ENCODE measurements at places on chromosomes 1 and 21.
A peak's percentile ranks its signal among the peaks of the same experiment; 100 is the strongest.

DNA sequence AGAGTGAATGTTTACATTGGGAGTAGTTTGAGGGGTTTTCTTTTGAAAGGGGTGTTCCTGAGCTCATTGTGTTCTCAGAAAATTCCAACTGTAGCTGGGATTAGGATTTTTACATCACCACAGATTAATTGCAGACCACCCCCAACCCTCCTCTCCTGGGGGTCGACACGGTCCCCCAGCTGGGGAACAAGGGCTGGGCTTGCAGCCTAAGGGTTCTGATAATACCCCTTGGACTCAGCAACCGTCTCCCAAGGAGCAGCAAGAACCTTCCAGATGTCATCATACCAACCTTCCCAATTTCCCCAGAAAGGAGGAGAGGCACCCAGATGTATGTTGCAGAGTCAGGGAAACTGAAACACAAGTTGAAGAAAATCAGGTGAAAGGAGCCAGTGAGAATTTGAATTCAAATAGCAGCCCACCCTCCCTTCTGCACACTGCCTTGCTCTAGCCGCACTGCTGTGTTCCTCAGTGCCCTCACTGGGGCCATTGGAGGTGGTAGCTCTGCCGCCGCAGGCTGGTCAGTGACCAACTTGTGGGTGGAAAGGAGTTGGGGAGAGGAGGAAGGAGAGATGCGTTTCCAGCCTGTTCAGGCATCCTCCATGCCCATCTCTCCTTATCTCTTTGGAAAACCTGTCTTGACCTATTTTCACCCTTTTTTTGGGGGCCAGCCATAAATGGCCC lies 14.7 kb upstream of the IGFN1 start:
- DNase-seq = no peak

GRCh38 chr1:234848972-234849649 lies 239.1 kb upstream of the IRF2BP2 start:
- DNase-seq = peak; percentile 91

GRCh38 chr21:31586118-31586517 lies 73.4 kb upstream of the SOD1 start:
- DNase-seq = no peak

DNA sequence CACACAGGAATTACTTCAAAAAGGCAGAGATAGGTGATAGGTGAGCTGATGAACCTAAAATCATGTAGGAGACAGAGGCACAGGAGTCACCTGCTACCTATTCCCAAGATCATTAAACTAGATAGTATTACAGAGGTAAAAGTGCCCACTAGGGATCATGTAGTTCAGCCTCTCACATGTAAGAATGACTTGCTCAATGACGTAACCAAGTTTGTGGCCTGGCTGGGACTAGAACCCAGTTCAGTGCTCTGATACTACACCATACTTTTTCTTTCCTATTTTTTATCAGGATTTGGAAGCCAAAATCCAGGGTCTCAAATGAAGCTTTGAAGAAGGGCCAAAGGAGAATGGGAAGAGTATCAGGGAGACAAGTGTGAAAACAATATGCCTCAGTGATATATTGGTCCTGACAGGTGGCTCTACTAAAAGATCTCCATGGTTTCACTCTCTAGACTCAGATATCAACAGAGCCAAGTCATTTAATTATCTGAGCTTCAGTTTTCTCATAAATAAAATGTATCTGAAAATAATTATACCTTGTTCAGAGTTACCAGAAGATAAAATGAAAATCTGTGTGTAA lies 87.3 kb upstream of the SLFNL1 start:
- no peak for DNase-seq

- DNase-seq = no peak
Measured at GRCh38 chr1:40240390-40240789, 7.3 kb upstream of the TMCO2 start.

- no peak for DNase-seq
Measured at GRCh38 chr1:179337942-179338560, 27.7 kb upstream of the AXDND1 start.

DNA sequence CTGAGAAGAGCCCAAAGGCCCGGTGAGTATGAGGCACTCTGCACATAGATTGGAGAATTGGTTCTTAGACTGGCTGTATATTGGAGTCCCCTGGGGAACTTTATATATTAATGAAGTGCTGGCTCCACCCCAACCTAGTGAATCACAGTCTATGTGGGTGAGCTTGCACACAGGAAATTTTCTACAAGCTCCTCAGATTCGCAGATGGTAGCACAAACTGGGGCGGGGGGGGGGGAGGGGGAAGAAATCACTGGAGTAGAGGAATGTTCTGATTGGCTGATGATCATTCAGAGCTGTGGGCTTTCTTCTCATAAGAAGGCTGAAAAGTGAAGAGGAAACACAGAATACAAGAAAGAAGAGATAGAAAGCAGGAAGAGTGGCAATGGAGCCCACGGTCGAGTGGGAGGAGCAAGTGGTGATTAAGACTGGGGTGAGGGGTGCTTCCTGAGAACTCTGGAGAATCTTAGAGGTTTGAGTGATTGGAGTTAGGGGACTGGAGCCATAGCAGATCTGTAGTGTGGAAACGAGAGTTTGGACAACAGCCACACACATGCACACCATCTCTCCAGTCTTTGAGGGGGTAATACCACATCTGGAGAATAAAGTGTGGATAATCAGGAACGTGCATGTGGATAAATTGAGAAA lies 465.9 kb upstream of the DAB1 start:
- DNase-seq = no peak

GRCh38 chr1:93661829-93662474 lies 19.7 kb downstream of the BCAR3 start:
- peak; percentile 89 for DNase-seq

DNA sequence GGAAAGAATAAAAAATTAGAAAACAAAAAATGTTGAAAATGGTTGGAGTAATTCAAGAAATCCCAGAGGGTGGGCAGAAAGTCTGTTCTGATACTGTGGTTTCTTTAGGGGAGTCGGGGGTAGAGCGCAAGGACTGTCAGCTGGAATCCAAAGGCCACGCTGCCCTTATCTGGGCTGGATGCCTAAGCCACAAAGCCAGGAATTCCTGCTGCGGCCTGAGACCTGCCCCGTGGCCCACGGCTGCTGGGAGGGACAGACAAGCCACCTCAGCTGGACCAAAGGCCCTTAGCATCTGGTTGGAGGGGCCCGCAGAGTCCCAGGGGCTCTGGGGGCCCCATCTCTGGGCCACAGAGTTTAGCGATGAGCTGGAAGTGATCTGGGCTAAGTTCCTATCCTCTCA lies 60.2 kb downstream of the DMRTB1 start:
- DNase-seq = no peak

GRCh38 chr1:247373721-247374141 lies 42.1 kb upstream of the ZNF496 start:
- DNase-seq = no peak

DNA sequence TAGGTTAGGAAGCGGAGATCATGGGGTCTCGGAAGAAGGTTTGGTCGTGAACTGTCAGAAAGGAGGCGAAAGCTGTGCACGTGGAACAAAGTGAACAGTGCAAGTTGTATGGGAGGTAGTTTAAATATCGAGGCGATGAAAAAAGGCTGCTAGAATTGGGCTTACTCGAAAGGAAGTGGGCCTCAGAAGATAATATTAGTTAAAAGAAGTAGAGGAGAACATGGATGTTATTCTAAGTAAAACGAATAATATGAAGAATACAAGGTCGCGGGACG lies 571 bp downstream of the WDR3 start:
- DNase-seq = no peak

DNA sequence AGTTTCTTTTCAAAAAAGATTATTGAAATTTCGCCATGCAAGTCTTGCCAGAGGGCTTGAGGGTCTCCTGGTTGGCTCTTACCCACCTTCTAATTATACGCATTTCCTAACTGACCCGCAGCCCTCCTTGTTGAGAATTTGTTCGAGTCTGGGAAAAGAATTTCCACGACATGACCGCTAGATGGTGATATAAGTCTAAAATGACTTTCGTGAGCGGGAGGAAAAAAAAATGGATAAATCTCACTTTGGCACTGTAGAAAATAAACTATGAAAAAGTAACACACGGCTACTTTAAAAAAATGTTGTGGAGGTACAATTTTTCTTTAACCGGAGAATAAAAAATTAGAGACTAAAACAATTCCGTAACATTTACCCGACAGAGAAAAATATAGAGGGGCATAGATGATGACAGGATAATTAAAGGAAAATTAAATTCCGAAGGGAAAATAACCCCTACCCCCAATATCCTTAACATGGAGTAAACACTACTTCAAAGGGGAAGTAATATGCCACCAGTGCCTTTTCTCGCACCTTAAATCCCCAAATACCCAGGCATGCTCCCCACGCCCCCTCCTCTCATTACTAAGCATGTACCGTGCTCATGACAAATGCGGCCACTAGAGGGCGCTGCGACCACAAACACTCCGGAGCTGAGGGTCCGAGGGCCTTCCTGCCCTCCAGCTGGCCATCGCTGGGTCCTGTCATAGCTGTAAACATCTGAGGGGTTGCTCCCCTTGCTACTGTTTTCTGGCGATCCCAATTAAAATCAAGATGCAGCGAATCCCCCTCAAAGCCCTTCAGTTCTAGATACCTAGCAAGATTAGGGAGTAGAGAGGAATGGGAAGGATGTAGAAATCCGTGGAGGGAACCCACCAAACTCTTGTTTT lies 266.9 kb downstream of the ASTN1 start:
- peak; percentile 67 for DNase-seq

DNA sequence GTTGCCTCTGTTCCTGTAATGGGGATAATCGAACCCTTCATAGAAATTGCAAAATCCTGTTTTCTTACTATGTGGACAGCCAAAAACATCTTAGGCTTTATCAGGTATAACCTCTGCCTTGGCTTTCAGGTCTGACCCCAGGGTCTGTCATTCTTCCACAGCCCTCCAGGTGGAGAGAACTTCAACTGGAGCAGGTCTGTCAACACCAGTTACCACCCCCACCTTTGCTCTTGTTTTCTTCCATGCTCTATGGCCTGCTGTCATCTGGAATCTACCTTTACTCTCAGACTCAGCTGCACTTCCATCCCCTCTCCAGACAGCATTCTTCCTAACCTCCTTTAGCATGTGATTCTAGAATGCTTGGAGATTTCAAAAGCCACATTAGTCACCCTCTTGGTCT lies 10.4 kb upstream of the GJA9 start:
- DNase-seq = no peak

DNA sequence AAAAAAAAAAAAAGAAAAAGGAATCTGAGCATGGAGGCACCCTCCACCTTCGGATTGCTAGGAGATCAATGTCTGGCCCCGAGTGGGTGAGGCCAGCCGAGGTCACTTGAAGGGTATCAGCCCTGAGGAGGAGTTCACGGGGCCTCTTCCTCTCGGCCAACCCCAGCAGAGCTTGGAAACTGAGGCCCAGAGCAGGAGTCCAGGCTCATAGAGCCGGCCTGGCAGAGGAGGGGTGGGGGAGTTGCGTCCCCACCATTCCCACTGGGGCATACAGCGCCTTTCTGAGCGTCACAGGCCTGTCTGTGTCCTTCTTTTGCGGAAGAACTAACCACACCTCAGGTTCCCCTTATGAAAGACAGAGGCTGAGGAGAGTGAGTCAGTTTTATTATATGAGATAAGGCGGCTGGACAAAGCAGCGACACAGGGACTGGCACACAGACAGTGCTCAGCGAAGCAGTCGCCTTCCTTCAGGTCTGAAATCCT lies 17.1 kb upstream of the EPHA2 start:
- DNase-seq = no peak

DNA sequence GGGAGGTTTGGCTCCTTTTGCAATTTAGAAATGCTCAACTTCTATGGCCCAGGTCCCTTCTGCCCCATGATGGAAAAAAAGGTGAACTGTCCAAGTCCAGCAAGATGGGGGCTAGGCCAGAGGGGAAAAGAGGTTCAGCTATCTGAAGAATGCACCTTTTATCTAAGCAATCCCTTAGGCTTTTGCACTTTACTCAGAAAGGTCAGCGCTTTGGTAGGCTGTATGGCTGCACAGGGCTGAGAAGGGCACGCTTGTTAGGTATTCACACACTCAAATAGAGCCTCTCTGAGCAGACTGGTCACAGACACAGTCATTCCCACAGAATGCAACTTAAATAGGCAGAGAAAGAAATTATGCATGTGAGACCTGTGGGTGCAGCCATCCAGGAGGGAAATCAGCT lies 31.0 kb downstream of the KANK4 start:
- no peak for DNase-seq

- no peak for DNase-seq
Measured at GRCh38 chr1:233410906-233411305, 83.4 kb downstream of the MAP3K21 start.

- DNase-seq = no peak
Measured at GRCh38 chr1:109765896-109766615, 2.3 kb upstream of the EPS8L3 start.

- DNase-seq = no peak
Measured at GRCh38 chr1:52904927-52905698, 16.4 kb downstream of the ECHDC2 start.

- DNase-seq = peak; percentile 49
Measured at GRCh38 chr1:145846201-145846612, 777 bp downstream of the NUDT17 start.

GRCh38 chr1:19029191-19030085 lies 73.0 kb upstream of the IFFO2 start:
- DNase-seq = no peak

DNA sequence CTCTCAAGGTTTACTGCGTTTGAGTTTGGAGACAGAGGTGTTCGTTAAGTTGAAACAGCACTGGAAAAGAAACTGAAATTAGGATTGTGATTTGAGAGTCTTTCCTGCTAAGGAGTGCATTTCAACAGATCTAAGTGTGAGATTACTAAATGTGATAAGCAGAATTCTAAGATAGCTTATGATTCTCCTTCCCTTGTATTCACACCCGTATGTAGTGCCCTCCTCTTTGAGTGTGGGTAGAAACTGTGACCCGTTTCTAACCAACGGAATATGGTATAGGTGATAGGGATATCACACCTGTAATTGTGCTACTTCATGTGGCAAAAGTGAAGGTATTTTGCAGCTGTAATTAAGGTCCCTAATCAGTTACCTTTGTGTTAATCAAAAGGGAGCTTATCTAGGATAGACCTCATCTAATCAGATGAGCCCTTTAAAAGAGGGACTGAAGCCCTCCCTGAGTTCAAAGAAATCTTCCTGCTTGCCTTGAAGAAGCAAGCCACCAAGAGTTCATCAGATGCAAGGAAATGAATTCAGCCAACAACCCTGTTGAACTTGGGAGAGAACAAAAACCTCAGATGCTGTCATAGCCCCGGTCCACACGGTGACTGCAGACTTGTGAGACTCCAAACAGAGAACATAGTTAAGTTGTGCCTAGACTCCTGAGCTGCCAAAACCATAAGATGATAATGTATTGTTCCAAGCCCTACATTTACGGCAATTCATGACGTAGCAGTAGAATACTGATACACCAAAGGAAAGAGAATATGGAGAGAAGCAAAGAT lies 12.6 kb upstream of the IL12RB2 start:
- no peak for DNase-seq

DNA sequence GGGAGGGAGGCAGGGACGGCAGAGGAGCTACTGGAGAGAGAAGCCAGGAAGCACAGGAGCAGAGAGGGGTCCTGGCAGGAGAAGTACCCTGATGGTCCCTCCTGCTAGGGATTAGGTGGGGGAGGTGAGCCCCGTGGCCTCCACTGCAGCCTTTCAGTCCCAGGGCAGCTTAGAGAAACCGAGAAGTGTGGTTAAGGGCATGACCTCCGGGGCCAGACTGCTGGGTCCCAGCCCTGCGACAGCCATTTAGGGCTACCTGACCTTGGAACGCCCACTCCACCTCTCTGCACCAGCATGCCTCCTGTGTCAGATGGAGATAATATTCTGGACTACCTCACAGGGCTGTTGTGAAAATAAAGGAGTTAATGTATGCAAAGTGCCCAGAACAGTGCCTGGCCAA lies 47.4 kb downstream of the KCNN3 start:
- DNase-seq = no peak

Measured in Caki2 (cell line).